Fibroblast of villous mesenchyme (primary cell): ENCODE measurements at places on chromosomes 1 and 21.

DNA sequence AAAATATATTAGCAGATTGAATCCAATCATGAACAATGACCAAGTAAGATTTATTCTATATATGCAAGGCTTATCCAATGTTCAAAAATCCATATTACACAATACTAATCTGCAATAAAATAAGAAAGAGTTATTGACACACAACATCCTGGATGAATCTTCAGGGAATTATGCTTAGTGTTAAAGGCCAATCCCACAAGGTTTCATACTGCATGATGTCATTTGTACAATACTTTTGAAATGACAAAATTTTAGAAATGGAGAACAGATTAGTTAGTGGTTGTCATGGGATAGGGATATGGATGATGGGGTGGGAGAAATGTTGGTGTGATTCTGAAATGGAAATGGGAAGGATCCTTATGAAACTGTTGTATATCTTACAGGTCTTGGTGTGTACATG is 425.7 kb downstream of the SIPA1L2 start:
- no peak for DNase-seq

- DNase-seq: no peak
These were observed 42.9 kb upstream of the PRKACB start for GRCh38 chr1:84101204-84101603.

GRCh38 chr1:212106286-212106792 is 70.8 kb downstream of the DTL start:
- DNase-seq: peak; percentile 26

DNA sequence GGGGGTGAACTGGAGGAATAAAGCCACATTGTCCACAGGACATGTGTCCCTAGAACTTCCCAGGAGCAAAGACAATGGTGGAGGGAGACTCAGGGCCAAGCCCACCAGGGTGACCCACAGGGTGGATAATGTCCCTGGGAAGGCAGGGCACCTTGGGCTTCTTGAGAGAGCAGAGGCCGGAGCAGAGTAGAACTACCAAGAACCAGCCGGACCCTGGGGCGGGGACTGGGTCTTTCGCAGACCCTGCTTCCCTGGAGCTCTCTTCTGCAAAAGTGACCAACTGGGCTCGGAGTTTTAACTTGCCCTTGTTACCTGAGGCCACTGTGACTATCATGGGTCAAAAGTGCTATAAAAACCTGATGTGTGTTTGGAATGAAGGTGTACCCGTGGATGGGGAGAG is 875 bp upstream of the FAM3B start:
- DNase-seq: no peak

DNA sequence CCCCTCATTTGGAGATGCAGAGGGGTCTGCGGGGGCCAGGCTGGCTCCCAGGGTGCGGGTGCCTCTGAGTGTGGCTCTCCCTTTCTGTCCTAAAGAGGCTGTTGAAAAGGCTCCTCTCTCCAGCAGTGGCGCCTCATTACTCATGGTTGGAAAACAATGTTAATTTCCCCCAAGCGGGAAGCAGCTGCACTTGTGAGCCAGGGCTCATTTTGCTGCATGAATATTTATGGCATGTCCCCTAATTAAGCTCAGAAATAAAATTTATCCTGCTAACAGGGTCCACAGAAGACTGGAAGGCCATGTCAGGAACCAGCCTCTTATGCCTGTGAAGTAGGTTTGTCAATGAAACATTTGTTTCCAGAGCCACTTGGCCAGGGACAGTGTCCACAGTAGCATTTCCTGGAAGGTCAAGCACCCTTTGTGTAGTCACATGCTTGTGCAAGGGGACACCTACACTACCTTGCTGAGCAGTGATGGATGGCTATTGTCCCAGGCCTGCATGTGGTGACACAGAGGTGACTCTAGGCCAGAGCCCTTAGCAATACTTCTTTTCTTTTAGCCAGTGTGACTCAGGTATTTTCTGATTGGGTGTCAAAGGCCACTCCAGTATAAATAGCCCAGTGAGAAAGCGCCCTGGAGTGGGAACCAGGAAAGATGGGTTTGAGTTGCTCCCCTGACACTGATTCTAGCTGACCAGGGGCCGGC is 259.0 kb downstream of the FOXD2 start:
- DNase-seq: no peak

DNA sequence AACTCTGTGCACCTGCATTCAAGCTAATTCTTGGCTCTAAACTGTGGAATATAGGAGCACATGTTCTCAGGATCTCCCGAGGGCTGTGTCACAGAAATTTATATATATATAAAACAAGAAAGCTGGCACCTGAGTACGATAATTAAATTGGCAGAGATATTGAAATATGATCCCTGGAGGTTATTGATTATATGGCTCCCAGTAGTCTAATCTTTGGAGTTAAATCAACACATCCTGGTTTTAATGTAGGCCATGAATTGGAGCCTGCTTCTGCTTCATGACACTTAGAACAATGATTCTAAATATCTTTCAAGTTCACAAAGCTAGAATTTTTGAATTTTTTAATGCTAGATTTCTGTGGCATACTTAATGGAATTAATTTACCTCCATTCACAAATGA is 84.3 kb downstream of the CTH start:
- DNase-seq: no peak

GRCh38 chr1:204575221-204576190 is 59.3 kb downstream of the MDM4 start:
- DNase-seq: no peak

DNA sequence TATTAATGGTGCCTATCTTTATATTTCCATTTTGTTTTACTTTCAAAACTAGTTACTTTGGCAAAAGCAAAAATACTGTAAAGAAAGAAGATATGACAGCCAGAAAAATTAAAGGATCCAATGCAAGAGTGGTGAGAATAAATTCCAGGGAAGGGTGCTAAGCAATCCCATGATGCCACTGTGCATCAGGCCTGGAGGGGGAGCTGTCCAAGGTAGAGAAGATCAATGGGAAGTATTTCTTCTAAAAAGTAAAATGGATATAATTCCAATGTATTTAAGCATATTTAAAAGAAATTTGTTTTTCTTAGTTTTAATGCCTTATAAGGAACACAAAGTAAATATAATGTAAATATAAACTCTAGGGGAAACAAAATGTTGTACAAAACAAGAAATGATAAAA is 1382.2 kb upstream of the B3GALT2 start:
- no peak for DNase-seq

GRCh38 chr1:114467491-114467890 is 43.5 kb downstream of the TRIM33 start:
- DNase-seq: no peak

- no peak for DNase-seq
These were observed 163.1 kb downstream of the PGBD5 start for GRCh38 chr1:230262867-230263567.

- no peak for DNase-seq
These were observed 10.4 kb downstream of the DDX59 start for GRCh38 chr1:200659269-200659668.

DNA sequence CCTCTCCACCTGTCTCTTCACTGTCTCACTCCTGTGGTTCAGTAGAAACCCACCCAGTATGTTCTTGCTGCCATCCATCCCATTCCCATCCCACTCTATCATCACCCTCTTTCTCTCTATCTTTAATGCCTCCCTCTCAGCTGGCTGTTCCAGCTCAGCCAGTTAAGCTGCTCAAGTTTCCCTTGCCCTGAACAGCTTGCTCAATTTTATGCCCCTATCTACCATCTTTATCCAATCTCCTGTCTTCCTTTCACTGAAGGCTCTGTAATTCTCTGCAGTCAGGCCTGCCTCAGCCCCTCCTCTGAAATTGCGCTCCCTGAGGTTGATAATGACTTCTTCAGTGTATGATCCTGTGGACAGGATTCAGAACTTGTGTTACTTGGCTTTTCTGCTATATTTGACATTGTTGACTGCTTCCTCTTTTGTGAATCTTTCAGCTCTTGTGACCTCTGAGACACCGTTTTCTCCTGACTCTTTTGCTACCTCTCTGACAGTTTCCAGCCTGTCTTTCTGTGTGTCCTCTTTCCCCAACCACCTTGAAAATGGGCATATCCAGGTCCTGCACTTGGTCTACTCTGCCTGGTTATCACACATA is 13.9 kb upstream of the BCAR3 start:
- DNase-seq: no peak

DNA sequence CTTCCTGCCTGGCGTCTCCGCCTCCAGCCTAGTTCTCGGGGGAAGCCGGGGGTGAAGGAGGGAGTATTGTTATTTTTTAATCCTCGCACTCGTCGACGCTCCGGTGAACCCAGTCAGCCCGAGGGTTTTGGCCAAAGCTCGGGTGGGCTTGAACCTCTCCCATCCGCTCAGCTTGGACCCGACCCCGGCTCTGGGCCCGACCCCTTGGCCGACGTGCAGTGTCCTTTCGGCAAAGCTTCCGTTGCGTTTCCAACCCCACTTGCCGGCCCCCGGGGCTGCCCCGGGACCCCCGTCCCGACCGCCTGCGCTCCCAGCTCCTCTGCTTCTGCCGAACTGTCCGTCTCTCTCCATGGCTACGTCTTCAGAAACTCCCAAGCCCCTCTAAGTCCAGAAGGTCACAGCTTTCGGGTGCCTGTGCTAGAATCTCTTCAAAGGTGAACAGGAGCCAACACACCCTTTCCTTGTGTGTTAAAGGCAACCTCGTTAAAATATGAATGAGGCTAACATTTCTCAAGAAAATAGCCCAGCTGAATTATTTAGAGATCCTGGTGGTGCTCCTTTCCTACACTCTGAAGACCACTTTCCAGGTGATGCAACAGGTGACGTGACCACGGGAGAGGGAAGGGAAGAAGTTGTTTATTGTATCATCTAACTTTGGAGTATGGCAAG is 647 bp downstream of the DESI2 start:
- peak; percentile 37 for DNase-seq
